Stimulated activated CD4-positive, alpha-beta T cell treated with anti-CD3 and anti-CD28 coated beads, Interleukin-1b, Interleukin-23, amount 100 ng/mL, for 24 hours (primary cell): ENCODE measurements at places on chromosomes 6 and 20.

GRCh38 chr20:47758517-47759450 is 26.5 kb downstream of the SULF2 start:
- no peak for DNase-seq

GRCh38 chr6:15754035-15754705 is 91.3 kb upstream of the DTNBP1 start:
- DNase-seq: no peak

- DNase-seq: no peak
Measured at GRCh38 chr6:56388415-56388755, 141.0 kb upstream of the COL21A1 start.

DNA sequence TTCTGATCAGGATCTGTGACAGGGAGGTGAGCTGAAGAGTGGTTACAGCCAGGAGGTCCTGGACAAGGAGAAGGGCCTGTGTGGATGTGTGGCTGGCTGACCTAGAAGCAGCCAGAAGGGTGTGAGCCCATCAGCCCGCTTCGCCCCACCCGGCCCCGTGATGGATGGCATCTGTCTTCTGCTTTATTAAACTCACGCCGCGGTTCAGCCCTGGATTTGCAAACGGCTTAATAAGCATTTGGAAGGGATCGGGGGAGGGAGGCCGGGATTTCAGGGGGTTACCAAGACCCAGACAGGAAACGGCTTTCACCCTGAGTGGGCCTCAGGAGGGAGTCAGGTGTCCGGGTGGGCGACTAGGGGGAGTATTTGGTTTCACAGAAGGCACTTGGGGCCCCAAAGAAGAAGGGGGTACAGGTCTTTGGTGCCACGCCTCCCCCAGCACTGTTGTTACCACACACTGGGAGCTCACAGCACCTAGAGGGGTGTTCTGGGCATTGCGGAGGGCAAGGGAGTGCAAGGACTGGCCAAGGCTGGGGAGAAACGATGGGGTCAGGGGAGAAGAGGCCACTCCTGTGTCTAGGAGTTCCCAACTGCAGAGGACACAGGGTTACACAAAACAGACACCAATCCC is 53.8 kb upstream of the FOXP4 start:
- DNase-seq: no peak

GRCh38 chr6:115221198-115221597 is 839.5 kb downstream of the FRK start:
- no peak for DNase-seq

DNA sequence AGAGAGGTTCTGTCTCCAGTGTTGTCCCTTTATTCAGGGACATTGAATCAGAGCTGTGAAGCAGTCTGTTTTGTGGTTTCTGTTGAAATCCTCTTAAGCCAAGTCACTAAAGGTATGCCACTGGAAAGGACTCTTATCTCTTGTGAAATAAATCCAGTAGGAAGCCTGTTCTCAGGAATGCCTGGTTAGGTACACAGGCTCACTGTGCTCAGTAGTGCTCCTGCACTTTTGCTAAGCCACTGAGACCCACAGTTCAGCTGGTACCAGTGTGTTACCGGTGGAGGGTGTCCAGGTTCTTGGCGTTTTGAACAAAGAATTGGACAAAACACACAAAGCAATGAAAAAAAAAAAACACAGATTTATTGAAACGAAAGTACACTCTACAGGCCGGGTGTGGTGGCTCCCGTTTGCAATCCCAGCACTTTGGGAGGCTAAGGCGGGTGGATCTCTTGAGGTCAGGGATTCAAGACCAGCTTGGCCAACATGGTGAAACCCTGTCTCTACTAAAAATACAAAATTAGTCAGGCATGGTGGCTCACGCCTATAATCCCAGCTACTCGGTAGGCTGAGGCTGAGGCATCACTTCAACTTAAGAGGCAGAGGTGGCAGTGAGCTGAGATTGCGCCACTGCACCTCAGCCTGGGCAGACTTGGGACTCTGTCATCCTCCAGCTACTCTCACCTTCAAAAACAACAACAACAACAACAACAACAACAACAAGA is 186.1 kb downstream of the JARID2 start:
- DNase-seq: no peak

DNA sequence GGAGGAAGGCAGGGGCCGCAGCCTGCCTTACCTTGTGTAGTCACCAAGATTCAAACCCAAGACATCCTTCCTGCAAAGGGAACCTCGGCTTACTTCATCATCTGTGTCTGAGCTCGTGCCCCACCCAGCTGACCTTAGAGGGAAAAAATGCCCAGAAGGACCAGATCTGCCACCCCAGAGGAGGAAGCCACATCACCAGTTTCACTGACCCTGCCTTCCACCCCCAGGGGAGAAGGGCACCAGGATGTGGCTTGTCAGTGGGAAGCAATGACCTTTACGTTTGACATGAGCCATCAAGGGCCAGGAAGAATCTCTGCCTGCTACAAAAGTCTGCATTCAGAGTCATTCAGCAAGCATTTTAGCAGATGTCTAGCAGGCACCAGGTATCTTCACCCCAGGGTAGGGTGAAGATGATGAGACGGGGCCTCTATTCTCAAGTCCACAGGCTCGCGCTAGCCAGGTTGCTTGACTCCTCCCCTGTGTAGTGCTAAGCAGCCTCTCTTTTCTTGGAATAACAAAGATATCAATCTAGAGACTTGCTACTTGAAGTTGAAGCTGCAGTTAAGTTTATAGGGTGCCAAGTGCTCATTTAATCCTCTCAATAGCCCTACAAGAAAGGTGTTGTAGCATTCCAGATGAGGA is 28.1 kb downstream of the HM13 start:
- DNase-seq: no peak

GRCh38 chr6:140018588-140018987 is 644.1 kb upstream of the CITED2 start:
- no peak for DNase-seq

DNA sequence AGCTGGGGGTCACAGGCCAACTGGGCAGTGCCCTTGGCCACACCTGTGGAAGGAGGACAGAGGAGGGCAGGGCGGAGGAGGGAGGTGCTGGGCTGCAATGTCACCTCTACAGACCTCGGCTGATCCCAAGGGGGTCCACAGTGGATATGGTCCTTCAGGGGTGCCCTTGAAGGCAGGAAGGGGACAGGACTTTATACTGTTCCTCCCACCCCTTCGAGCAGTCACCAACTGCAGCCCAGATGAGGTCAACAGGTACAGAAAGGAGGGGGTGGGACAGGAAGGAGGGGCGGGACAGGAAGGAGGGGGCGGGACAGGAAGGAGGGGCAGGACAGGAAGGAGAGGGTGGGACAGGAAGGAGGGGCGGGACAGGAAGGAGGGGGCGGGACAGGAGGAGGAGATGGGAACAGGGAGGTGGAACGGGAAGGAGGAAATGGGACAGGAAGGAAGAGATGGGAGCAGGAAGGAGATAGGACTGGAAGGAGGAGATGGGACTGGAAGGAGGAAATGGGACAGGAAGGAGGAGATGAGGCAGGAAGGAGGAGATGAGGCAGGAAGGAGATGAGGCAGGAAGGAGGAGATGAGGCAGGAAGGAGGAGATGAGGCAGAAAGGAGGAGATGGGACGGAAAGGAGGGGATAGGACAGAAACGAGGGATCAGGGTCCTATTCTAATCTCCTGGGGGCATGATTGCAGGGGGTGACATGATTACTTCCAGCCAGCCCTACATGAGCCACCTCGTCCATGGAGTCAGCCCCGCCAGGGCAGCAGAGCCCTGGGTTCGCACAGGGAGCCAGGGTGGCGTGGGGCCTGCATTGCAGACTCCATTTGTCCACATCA is 19.4 kb upstream of the MRGBP start:
- DNase-seq: no peak

GRCh38 chr20:48283470-48284110 is 498.3 kb upstream of the SULF2 start:
- no peak for DNase-seq

DNA sequence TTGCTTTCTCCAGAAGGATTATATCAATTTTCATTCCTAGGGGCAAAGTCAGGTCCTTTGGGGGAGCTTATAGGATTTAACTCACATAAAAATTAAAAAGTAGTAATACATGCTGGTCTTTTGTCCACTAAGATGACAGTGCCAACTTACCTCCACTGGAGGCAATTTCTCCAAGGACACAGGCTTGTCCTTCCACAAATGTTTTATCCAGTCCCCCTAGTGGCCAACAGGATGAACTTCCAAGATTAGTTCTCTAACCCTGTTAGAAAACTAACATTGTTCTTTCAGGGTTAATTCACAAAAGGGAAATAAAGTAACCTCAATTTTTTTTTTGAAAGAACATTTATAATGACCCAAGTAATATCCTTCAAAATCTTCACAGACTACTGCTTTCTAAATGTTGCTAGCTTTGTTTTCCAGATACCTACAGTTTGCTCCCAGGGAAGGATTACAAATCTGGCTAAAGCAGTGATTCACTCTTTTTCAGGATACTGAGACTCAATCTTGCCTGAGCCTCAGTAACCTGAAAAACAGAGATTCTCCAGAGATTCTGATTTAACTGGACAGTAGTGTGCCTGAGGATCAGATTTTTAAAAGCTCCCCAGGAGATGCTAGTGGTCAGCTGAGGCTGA is 31.7 kb upstream of the UBR2 start:
- no peak for DNase-seq

GRCh38 chr20:36768768-36769430 is 4.7 kb downstream of the DSN1 start:
- no peak for DNase-seq

- no peak for DNase-seq
Measured at GRCh38 chr6:22024973-22025467, 271.8 kb downstream of the PRL start.

GRCh38 chr6:13741365-13741764 is 29.7 kb upstream of the RANBP9 start:
- no peak for DNase-seq

DNA sequence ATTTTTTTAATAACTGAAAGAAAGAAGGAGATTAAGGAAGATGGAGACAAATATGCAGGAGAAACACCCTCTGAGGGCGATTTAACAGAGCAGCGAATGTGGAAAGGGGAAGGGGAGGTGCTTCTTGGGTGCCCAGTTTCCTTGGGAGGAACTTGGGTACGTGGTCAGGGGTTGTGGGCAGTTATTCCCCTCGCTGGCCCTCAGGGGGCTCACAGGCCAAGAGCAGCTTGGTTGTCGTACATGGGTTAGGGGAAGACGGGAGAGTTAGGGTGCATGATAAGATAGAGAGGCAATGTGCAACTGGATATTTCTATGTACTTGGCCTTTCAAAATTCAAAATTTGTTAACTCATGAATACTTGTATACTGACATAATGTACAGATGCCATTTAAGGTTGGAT is 7.0 kb upstream of the TUBB2A start:
- no peak for DNase-seq

DNA sequence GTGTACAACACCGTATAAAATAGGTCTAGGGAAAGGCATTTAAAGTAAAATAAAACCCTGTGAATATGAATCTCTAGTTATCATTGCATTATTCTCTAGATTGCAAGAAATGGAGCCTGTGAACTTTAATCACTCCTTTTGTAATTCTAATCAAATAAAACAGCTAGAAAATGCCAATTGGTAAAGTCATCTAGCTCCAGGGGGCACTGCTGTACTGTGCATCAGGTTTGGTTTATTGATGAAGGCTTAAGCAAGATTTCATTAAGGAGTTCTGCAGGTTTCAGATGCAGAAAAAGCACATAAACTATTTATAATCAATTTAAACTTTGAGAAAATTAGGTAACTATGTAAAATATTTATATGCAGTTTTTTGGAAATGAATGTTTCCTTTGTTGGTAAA is 645.0 kb downstream of the PHF3 start:
- DNase-seq: no peak

GRCh38 chr6:88072462-88072861 is 24.8 kb downstream of the SPACA1 start:
- no peak for DNase-seq

GRCh38 chr6:118581489-118581959 is 33.4 kb downstream of the PLN start:
- no peak for DNase-seq

DNA sequence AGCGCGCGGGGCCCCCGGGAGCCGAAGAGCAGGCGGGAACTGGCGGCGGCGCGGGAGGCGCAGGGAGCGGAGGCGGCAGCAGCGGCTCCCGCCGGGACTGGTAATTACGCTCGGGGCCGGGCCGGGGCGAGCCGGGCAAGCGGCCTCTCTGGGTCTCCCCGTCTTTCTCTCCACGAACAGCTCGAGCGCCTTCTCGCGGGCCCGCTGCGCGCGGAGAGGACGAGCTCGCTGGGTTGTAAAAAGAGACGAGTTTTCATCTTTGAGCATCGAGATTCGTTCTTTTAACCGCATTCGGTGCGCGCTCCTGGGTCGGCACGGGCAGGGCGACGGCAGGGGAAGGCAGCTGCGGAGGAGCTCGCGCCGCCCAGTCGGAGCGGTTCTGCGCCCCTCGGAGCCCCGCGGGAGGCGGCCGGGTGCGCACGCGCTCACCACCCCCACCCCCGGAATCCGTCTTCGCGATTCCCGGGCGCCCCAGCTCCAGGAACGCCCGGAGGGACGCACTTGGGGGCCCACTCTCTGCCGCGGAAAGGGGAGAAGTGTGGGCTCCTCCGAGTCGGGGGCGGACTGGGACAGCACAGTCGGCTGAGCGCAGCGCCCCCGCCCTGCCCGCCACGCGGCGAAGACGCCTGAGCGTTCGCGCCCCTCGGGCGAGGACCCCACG is 38.0 kb downstream of the YTHDF1 start:
- no peak for DNase-seq

DNA sequence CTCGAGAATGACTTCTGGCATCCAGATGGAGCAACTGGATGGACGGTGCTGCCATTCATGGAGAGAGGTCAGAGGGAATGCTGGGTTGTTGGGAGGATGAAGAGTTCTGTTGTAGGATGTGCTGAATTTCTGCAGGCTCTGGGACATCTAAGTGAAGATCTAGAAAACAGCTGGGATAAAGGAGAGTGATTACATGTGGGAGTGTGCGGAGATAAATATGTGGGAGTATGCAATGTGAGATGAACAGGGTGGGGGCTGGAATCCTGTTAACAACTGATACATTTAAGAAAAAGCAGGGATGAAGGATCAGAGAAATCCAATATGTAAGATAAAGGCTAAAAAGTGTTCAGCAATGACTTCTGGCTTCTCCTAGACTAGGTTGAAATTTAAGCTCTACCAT is 43.1 kb downstream of the FAXC start:
- no peak for DNase-seq

GRCh38 chr6:31143148-31143547 is 4.3 kb upstream of the PSORS1C2 start:
- DNase-seq: no peak

- no peak for DNase-seq
Measured at GRCh38 chr6:38797391-38797790, 82.3 kb downstream of the DNAH8 start.
